COR-L47 (cell line): ENCODE measurements at places on chromosomes 12 and 14.

GRCh38 chr12:58396239-58396638 is 454.9 kb downstream of the ATP23 start:
- no peak for DNase-seq

- no peak for DNase-seq
Measured at GRCh38 chr12:63822352-63822751, 22.1 kb upstream of the SRGAP1 start.

- DNase-seq = no peak
Measured at GRCh38 chr12:32080435-32080834, 26.2 kb upstream of the BICD1 start.

DNA sequence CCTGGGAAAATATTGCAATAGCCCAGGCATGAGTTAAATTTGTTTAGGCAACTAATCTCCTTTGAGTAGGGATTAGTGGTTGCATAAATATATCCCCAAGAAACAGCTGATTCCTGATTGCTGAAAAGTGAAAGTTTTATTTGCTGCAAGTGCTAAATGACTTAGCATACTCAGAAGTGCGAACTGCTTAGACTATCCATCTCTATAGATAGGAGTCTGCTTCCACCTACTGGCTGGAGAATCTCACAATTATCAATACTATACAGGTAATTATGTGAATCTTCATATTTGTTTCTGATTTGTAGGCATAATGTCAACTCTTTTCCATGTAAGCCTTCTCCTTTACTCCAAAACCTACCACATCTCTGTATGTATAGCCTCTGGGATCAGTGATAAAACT is 12.0 kb upstream of the SLCO1B3 start:
- DNase-seq = peak; percentile 12

DNA sequence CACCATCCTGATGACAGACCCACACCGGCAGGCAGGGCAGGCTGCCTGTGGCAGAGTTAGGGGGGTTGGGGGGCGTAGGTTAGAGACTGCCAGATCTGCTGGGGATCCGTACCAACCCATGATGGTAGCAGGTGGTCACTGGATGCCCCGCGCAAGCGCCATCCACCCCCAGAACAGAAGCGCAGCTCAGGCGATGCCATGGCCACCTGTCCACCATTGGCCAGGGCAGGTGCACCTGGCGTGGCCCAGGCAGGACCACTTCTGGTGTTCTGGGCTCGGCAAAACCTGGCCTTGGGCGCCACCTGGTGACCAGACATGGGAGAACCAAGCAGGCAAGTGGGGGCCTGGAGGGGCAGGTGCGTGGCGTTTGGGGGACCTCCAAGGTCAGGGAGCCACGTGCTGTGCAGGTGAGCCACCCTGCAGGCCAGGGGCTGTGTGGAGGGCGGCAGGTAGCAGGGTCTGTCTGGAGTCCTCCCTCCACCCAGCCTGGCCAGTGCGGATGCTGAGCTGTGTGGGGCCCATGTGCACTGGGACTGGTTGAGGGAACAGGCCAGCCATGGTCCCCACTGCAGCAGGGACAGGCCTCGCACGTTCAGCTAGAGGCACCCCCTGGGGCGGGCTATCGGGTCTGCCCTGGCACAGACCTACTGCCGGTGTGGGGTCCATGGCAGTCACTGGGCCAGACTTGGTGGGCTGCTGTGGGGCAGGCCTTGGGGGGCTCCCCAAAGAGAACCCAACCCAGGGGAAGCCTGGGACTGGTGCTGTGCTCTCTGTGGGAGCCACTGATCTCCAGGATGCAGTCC is 15.6 kb downstream of the BAG5 start:
- peak; percentile 87 for DNase-seq

DNA sequence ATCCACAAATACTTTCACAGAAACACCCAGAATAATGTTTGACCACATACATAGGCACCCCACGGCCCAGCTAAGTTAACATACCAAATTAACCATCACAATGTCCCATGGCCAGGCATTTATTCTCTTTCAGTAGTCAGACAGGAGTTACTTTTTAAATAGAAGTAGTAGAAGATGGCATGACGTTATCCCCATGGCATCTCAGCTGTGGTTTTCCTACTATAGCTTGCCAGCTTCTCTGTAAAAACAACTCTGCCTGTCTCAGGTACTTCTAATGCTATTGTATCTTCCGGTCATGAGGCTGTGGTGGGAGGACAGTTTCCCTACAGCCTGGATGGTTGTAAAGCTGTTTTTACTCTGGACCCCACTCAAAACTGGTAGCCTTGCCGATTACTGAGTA is 19.3 kb downstream of the CTSG start:
- DNase-seq = no peak

- no peak for DNase-seq
Measured at GRCh38 chr12:63495974-63496373, 172.3 kb downstream of the DPY19L2 start.

- DNase-seq = no peak
Measured at GRCh38 chr12:113054948-113055486, 1.5 kb upstream of the DTX1 start.

DNA sequence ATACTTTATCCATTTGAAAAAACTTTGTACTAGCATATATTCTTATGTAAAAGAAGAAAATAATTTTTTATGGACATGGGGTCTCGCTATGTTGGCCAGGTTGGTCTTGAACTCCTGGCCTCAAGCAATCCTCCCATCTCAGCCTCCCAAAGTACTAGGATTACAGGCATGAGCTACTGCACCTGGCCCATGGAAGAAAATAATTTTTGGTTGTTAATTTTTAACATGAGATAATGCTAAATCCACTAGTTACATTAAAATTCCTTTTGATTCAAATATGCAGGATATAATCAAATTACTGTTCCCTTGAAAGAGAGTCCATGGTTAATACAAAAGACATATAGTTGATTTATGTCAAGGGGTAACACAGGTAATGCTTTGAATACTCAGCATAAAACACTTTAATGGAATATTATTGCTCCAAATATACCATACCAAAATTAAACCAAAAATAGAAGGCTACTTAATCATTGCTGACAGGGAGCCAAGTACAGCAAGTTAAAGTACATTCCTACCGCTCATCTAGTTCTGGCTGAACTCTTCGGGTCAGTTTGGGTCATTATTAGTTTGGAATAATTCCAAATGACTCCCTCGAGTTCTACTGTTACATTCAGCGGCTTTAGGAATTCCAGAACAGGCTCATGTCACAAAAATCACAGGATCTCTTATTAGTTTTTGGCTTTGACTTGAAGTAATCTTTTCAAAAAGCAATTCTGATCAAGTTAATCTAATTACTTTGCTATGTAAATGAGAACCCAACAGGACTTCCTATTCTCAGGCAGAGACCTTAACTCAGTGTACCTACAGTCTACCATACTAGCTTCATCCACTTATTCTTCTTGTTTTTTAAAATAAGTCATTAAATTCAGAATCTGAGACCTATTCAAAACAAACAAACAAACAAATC is 6.1 kb downstream of the SOS2 start:
- no peak for DNase-seq

DNA sequence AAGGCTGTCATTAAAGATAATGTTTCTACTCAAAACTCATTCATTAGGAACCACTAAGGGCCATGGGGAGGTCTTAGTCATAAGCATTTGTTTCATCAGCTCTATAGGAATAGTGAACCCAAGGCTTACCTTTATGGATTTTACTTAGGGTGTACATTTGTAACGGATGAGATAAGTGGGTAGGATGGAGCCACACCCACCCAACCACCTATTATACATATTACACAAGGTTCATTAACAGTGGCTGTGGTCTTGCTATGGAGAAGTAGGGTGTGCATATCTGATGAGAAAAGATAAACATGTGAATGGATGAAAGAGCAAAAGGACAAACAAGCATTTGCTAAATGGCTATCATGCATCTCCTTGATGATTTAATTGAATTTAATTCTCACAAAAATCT is 39.6 kb upstream of the ITPR2 start:
- no peak for DNase-seq

GRCh38 chr12:124827588-124828184 is 36.0 kb downstream of the SCARB1 start:
- DNase-seq = peak; percentile 30

DNA sequence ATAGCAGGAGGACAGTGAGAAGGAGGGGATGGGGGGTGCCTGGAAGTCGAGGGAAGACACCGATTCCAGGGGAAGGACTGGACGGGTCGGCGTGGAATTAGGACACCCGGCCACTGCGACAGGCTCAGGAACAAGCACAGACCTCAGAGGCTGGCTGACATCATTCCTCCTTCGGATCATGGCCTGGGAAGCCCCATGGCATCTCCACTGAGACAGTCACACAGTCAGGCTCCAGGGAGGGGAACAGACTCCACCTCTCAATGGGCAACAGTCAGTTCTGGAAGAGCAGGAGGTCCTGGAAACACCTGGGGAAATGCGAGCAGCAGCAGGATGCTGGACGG is 67.9 kb upstream of the FBRSL1 start:
- no peak for DNase-seq

- DNase-seq = no peak
Measured at GRCh38 chr12:55744340-55745030, 1.6 kb downstream of the GDF11 start.

DNA sequence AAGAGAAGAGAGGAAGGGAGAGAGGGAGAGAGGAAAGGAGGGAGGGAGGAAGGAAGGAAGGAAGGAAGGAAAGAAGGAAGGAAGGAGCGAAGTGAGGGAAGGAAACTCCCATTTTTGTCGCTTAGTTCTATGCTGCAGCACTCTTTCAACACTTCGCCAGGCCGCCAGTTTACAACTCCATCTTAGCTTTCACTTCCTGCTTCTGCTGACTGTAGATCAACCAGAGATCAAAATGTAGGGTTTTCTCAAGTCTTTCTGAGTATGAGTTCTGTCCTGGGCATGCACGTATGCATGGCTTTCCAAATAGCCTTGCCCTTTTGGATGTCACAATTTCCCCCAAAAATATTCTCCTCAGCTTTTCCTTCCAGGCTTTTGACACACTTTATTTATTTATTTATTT is 723.4 kb downstream of the TRHDE start:
- DNase-seq = no peak

DNA sequence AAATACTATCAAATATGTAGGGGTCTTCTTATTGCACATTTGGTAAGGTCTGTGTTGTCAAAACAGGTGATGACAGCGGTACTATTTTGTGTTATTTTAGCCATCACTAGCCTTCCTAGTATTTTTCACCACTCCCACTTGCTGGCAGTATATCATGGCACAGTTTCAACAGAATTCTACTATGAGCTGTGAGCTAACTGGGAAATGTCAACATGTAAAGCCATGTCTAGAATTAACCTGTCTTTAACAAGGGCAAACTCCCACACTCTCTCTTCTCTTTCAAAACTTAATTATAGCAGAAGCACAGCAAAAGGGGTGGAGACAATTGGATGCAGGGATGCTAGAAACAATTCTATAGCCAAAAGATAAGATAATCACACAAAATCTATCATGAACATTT is 253.4 kb downstream of the PAX9 start:
- DNase-seq = peak; percentile 57

- DNase-seq = no peak
Measured at GRCh38 chr12:2288001-2288400, 235.2 kb downstream of the CACNA1C start.

DNA sequence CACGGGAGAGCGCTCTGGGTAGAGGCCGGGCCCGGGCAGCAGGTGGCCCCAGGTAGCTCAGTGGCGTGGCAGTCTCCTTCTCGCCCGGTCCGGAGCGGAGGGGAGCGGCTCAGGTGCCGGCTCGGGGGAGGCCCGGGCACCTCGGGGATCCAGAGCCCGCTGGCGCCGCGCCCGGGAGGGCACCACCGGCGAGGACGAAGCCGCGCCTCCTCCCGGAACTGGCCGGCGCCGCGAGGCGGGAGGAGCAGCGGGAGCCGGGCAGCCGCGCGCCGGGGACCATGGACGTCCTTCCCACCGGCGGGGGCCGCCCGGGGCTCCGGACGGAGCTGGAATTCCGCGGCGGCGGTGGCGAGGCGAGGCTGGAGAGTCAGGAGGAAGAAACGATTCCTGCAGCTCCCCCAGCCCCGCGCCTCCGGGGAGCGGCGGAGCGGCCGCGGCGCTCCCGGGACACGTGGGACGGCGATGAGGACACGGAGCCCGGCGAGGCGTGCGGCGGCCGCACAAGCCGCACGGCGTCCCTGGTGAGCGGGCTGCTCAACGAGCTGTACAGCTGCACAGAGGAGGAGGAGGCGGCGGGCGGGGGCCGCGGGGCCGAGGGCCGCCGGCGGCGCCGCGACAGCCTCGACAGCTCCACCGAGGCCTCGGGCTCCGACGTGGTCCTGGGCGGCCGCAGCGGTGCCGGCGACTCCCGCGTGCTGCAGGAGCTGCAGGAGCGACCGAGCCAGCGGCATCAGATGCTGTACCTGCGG is 21.5 kb upstream of the GNS start:
- peak; percentile 68 for DNase-seq

GRCh38 chr14:91041450-91041849 is 19.0 kb downstream of the RPS6KA5 start:
- peak; percentile 50 for DNase-seq

- DNase-seq = no peak
Measured at GRCh38 chr14:100361626-100362025, 38.5 kb downstream of the SLC25A47 start.

GRCh38 chr14:33259764-33260163 is 321.1 kb downstream of the NPAS3 start:
- DNase-seq = no peak

GRCh38 chr12:101616027-101616494 is 21.3 kb downstream of the MYBPC1 start:
- DNase-seq = no peak

DNA sequence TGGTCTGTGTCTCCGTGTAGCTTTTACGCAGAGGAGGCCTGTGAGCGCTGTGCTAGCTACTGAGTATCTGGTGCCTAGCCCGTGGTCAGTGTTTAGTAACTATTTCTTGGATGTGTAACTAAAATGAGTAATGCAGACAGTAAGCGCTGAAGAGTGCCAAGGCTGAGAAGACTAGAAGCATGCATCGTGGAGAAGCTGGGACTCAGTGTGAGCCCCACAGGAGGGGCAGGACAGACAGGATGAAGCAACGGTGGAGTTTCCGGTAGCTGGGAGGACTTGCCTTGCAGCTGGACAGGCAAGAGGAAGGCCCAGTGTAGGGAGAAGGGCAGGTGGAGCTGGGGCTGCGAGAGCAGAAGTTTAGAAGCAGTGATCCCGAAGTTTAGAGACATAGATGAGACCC is 233.4 kb upstream of the FKBP4 start:
- DNase-seq = no peak

GRCh38 chr12:19025582-19025981 is 104.0 kb upstream of the PLEKHA5 start:
- no peak for DNase-seq

GRCh38 chr14:105260959-105261358 is 12.6 kb downstream of the BTBD6 start:
- no peak for DNase-seq

DNA sequence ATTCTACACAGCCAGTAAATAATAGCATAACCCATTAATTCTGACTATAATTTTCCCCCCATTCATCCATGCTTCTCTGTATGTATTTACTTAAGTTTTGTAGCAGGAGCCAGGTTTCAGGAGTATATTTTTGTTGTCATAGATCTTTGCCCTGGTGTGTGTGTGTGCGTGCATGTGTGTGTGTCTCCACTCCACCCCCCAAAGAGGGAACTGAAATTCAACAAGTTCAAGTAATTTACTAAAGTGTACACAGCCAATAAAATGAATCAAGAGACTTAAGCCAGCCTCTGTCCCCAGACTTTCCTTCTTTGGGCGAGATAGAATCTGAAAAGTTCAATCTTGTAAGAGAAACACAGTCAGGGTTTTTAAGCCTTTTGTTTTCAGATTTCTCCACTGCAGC is 792.0 kb downstream of the MED13L start:
- no peak for DNase-seq
